ENCODE measurements at places on chromosomes 3 and 15.

DNA sequence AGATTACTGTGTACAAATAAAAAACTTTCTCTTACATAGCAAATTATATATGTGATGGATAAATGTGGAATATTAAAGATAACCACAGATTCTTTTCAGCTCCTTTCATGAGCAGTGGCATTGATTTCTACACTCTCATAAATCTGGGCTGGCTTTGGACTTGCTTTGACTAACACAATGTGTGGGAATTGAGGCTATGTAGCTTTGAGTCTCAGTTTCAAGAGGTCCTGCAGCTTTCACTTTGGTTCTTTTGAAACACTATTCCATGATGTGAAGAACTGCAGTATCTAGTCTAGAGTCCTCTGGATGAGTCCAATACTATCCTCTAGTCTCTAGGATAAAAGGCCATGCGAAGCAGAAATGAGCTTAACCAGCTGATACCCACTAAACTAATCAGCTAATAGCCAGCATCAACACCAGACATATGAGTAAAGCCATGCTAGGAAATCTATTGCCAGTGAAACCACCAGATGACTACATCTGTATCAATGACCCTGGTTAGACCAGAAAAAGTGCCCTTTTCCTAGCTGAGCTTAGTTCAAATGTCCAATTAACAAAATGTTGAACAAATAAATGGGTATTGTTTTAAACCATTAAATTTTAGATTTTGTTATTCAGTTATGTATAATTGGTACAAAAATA lies 274.9 kb upstream of the ZPLD1 start:
- DNase-seq, result no peak

DNA sequence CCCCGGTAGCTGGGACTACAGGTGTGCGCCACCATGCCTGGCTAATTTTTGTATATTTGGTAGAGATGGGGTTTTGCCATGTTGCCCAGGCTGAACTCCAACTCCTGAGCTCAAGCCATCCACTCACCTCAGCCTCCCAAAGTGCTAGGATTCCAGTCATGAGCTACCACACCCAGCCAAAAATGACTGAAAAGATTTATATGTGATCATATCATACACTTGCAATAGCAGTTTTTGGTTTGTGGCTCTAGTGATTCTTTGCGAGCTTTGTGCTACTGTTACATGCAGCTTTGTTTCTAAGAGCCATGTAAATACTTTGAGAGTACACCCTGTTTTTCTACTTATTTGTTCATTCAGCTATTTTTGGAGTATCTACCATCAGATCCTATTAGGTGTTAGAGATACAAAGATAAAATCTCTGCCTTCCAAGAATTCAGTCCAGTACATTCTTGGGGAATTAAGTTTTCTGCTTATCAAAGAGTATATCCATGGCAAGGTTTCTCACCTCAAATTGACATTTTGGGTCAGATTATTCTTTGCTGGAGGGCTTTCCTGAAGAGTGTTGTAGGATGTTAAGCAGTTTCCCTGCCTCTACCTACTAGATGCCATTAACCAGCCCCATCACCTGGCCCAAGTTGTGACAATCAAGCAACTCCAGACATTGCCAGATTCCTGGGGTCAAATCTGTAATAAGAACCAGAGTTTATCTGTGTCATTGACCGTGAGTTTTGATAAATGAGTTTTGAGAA lies 15.0 kb downstream of the SNAP23 start:
- DNase-seq, result no peak

GRCh38 chr15:83016906-83017305 lies 5.5 kb upstream of the C15orf40 start:
- no peak for DNase-seq

- no peak for DNase-seq
These were observed 268.6 kb upstream of the WNT5A start for GRCh38 chr3:55755516-55756205.

- DNase-seq, result peak; percentile 72
These were observed 17.3 kb downstream of the ABHD5 start for GRCh38 chr3:43707998-43708397.

- DNase-seq, result no peak
These were observed 51.3 kb downstream of the HOMER2 start for GRCh38 chr15:82901114-82901805.

DNA sequence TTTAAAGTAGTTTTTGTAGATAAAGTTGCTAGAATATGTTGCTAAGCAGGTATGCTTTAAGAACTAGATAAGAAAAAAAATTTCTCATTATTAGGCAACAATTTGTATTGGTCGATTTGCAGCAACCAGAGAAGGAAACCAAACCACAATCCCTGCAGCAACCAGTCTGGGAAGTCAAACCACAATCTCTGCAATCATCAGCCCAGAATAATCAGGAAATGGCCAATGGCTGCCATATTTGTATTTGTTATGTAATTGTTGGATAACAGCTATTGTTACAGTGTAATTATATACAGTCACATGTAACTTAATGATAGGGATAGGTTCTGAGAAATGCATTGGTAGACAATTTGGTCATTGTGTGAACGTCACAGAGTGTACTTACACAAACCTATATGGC lies 23.6 kb downstream of the STXBP5L start:
- DNase-seq, result no peak

DNA sequence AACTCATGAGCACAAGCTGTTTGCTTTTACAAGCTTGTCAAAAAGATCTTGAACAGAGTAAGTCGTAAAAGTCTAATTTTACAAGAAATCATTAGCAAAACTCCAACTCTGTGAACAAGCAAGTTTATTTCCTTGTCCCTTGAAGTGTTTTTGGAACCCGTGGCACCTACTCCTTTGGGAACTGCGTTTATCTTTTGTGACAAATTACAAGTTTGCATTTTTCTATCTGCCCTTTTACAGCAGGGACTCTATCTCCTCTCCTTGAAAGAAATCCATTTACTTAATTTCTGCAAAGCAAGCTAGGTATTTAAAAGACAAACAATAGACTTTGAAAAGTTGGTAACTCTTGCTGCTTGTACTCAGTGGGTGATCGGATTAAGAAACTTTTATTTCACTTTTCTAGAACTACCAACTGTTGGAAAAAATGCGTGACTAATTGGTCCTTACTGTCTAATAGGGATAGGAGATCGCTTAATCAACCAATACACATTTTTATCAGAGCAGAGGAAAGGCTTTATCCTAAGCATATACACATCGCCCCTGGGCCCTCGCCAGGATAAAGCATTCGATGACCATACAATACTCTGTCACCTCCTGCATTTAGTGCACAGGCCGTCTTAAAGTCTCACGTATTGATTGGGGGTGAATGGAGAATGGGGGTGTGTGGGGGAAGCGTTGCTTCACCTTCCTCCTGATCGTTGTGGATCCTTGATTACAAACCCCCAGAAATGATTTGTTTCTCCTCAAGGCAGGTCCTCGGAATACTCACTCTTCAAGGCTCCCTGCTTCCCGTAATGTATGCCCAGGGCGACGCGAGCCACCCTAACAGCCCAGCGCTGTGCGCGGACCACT lies 1.7 kb downstream of the PRTG start:
- no peak for DNase-seq

DNA sequence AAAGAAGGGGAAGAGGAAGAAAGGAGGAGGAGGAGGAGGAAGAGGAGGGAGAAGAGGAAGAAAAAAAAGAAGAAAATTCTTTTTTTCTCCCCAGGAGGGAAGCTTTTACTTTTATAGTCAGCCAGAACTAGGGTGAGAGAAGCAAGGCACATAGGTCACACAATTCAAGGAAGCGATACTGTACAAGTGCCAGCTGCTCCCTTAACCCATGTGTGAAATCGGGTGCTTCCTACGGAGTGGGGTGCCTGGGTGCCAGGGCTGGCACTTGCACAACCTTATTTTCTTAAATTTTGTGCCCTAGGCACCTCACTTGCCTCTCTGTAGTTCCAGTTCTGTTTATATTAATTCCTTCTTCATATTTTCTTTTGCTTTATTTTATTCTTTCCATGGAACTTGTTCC lies 150.4 kb downstream of the LIPC start:
- DNase-seq, result no peak

DNA sequence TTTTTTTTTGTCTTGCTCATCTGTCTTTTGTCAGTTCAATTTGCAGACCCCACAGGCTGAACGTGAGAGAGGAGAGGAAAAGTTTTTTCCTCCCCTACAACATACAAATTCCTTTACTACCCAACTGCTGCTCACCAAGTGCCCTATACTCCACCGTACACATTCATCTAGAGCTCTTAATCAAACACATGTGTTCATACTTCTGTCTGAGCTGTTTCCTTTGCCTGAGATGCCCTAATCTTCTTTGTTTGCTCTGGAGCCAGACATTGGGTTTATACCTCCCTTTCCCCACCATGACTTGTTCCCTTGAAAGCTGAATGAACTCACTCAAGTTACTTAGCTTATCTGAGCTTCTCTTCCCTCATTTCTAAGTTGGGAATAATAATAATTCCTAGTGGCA lies 122.7 kb upstream of the RASGRP1 start:
- DNase-seq, result no peak

DNA sequence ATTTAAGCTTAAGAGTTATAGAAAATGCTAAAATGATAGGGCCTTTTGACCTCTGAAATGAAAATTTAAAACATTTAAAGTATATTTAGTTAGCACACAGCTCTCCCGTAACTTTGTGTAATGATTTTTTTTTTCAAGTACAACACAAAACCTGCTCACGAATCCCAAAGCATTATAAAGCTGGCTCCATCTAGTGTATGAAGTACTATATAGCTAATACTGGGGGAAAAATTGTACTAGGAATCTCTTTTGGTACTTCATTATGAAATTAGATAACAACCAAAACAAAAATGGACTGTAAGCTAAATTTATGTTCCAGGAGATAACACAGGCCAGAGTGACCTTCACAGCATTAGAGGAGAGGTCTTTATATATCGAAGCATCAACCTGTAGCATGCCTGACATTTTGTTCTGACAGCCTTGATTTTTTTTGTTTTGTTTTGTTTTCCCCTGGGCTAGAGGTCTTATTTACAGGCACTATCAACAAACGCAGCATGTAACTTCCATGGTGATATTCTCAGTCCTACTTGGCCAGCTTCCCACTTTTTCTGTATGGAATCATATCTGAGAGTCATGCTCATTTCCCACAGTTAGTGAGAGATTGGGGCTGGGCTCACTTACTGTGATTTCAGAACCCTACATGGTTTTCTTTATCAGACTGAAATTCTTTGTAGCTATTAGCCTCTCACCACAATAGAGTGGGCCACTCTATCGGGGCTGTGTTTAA lies 116.3 kb downstream of the MITF start:
- DNase-seq, result peak; percentile 11

- no peak for DNase-seq
These were observed 50.2 kb downstream of the RAD54L2 start for GRCh38 chr3:51588724-51589123.

- no peak for DNase-seq
These were observed 29.8 kb upstream of the EPHB3 start for GRCh38 chr3:184531626-184532280.

GRCh38 chr3:50177346-50177745 lies 14.1 kb upstream of the GNAT1 start:
- no peak for DNase-seq

DNA sequence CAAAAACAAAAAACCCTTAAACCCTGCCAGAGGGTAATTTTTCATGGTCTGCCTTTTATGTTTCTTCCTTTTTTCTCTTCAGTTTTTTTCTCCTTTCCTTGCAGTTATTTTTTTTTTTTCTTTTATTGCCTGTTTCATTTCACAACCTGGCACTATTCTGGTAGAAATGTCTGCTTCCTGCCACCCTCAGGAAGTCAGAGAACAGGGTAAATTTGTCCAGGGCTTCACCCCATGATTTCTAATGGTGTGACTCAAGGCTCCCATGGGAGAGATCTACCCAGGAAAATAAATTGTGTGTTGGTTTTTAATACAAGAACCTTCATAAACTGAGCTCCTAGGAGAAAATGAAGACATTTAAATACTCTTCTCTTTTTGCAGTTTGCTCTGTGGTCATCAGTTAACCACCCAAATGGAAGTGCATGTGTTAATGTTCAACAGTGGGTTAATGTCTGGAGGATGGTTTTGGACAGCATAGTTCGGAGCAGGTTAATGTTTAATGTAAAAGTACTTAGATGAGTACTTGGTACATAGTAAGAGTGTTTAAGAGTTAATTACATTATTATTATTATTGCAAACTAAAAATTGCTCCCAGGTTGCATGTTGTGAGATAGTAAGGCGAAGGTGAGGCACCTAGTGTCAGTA lies 45.9 kb downstream of the CGNL1 start:
- no peak for DNase-seq

DNA sequence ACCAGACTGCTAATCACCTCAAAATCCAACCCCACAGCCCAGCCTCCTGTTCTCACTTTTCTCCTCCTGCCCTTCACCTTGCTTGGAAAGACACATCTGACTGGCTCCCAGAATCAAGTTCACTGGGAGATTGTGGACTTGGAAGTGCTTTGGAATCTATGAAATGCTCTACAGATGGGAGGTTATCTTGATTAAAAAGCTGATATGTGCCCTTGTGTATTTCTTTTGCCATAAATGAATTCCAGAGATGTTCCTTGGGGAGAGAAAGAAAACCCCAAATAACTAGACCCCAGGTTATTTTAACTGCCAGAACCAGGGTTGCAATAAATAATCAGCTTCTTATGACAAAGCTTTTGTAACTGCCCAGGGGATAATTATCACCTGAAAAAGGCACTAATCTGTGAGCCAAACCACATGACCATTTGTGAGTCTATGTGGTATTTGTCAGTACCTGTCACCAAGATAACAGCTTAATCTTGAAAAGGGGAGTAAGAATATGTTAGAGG lies 21.7 kb upstream of the ARHGEF3 start:
- no peak for DNase-seq

DNA sequence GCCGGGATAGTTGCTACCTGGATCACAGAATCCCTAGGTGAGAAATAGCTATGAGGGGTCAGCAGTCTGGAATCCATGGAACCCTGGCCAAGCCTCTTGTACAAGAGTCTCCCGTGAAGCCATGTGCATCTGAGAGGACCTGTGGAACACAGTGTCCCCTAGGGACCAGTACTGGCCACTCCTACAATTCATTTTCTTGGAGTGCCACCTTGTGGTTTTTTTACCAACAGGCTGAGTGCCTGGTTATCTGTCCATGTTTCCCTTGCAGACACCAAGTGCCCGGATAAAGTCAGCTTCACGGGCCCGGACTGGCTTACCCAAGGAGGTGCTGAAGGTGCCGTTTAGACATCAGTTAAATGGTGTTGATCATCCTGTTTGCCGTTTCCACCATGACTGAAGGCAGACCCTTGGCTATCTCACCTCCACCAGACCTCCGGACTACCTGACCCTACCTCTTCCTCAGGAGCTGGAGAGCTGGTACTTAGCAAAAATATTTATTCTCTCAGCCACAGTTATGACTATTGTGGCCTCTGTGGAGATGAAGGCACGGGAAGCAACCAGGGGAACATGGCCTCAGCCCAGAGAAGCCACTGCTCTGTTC lies 93.9 kb downstream of the RBPMS2 start:
- DNase-seq, result peak; percentile 79

DNA sequence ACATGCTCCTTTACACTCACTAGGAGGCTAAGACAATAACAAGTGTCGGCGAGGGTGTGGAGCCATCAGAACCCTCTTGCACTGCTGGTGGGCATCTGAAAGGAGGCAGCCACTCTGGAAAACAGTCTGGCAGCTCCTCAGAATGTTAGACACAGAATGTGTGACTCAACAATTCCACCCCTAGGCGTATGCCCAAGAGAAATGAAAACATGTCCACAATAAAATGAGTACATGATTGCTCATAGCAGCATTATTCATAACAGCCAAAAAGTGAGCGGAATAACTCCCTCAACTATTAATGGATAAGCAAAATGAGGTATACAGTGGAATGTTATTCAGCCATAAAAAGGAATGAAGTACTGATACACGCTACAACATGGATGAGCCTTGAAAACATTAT lies 57.8 kb downstream of the WNT7A start:
- no peak for DNase-seq

- no peak for DNase-seq
These were observed 199.7 kb downstream of the ARRDC4 start for GRCh38 chr15:98160236-98160635.

GRCh38 chr3:79598594-79598993 lies 169.2 kb downstream of the ROBO1 start:
- no peak for DNase-seq

Measured in T47D (cell line).